ENCODE measurements at places on chromosomes 7 and 10.

DNA sequence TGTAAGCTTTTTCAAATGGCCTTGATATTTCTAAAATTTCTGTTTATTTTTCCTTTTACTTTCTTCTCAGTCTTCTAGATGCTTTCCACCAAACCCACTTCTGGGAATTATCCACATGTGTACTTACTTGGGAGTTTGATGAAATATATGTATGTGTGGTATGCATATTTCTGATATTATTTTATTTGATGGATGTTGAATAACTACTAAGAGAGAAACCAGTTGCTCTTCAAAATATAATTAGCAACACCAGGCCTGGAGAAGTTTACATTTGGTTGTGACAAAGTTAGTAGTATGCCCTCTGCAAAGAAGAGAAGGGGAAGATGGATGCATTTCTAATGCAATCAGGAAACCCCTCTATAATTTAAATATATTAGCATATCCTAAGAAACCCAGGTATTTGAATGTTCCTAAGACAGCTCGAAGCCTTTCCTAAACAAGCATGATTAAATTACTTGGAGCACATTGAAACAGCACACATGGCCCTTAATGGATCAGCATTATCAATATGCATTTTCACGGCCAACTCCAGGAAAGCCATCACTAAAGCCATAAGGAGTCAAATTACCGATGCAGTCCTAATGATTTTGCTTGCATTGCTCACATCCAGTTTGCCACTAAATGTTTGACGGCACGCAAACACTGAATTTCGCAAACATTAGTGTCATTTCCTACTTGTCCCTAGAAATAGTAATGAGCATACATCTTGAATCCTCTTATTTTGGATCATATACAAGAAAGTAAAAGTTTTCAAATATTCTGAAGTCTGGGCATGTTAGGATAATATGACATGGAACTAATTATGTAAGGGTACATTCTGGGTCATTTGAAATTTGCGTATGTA, 393.8 kb downstream of the EXOC4 start:
- no peak overlapping the region for H3K4me3 ChIP-seq
- H3K27ac ChIP-seq = no peak overlapping the region
- no peak for DNase-seq
- H3K27me3 ChIP-seq = no peaks in the 10 kb centered on the region

DNA sequence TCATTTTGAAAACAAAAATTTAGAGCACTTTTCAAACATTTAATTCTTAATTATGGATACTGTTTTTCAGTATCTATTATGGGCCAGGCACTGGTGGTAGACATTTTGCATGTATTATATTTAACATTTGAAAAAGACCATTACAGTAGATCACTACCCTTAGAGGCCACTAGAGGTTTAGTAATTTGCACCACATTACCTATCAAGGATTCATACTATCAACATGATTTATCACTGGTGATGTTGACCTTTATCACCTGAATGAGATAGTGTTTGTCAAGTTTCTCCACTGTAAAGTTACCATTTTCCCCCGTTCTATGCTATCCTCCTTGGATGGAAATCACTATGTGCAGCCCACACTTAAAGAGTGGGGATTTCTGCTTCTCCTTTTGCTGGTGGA, 4.4 kb upstream of the SNX13 start:
- no peaks in the 10 kb centered on the region for H3K27me3 ChIP-seq
- H3K4me3 ChIP-seq = no peak overlapping the region
- no peaks in the 10 kb centered on the region for H3K36me3 ChIP-seq
- no peak for DNase-seq
- H3K4me1 ChIP-seq = peaks cover 13% of the 10 kb centered on the region
- H3K27ac ChIP-seq = no peak overlapping the region

DNA sequence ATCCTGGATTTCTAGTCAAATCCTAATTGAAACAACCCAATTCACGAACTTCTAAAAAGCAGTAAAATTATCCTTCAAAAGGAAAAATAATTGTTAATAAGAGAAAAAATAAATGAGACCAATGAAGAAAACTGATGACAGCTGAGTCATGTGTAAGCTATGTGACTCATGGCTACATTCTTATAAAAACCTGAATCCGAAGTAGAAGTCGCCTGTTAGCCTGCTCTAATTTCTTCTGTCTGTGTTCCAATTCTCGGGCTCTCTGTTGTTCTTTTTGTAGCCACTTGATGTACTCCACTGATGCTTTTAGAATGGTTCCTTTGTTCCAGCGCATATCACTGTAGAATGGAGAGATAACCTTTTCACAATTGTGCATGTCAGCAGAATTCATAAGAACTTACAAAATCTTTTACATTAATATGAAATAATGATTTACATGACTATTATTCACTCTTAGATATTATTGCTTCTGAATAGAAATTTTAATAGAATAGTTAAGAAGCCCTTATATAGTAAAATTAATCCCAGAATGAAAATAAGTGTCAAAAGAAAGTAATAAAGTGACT, 88.8 kb downstream of the TFEC start:
- H3K4me3 ChIP-seq = no peak overlapping the region
- DNase-seq = no peak
- H3K27me3 ChIP-seq = no peaks in the 10 kb centered on the region

DNA sequence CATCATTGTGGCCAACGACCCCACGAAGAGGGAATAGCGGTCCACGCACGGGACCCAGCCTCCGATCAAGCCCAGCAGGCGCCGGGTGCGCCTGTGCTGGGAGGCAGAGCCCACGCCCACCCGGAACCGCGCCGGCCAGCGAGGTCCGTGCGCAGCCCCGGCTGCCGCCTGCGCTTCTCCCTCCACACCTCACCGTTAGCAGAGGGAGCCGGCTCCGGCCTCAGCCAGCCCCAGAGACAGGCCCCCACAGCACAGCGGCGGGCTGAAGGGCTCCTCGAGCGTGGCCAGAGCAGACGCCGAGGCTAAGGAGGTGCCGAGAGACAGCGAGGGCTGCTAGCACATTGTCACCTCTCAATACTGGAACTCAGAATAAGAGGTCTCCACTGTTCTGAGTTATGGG, 3.6 kb downstream of the ITPRID1 start:
- no peak overlapping the region for H3K4me3 ChIP-seq
- no peak overlapping the region for H3K27ac ChIP-seq
- H3K4me1 ChIP-seq = no peaks in the 10 kb centered on the region
- peaks cover 3% of the 10 kb centered on the region for H3K27me3 ChIP-seq
- no peak for DNase-seq

- no peaks in the 10 kb centered on the region for H3K4me1 ChIP-seq
- no peak overlapping the region for H3K27ac ChIP-seq
- no peaks in the 10 kb centered on the region for H3K36me3 ChIP-seq
- peaks cover 34% of the 10 kb centered on the region for H3K27me3 ChIP-seq
- H3K4me3 ChIP-seq = no peak overlapping the region
- no peak for DNase-seq
Measured at GRCh38 chr10:2772135-2772534, 295.2 kb upstream of the PFKP start.

DNA sequence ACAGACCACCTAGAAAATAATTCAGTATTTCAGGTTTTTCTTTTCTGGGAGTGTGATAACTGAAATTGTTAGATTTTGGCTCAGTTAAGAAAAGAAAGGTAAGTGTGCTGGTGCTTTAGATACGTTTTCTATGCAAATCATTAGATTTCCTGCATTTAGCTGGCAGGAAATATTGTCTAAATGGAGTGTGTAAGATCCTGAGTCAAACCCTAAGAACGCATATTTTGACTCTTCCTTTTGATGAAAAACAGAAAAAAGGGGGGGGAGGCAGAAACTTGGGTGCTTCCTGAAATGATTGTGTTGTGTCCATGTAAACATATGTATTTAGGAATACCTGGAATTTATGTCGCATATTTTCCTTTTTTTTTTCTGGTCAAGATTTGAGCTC, 1.2 kb downstream of the GRK5 start:
- peaks cover 52% of the 10 kb centered on the region for H3K4me1 ChIP-seq
- peak overlapping the region; percentile 80 for H3K4me3 ChIP-seq
- DNase-seq = no peak

- no peak overlapping the region for H3K27ac ChIP-seq
- no peak for DNase-seq
- no peak overlapping the region for H3K4me3 ChIP-seq
- H3K4me1 ChIP-seq = peaks cover 4% of the 10 kb centered on the region
Measured at GRCh38 chr7:155374276-155375252, 76.9 kb downstream of the INSIG1 start.
